IPS-NIHi11 (cell line): ENCODE measurements at places on chromosomes 1 and 21.

DNA sequence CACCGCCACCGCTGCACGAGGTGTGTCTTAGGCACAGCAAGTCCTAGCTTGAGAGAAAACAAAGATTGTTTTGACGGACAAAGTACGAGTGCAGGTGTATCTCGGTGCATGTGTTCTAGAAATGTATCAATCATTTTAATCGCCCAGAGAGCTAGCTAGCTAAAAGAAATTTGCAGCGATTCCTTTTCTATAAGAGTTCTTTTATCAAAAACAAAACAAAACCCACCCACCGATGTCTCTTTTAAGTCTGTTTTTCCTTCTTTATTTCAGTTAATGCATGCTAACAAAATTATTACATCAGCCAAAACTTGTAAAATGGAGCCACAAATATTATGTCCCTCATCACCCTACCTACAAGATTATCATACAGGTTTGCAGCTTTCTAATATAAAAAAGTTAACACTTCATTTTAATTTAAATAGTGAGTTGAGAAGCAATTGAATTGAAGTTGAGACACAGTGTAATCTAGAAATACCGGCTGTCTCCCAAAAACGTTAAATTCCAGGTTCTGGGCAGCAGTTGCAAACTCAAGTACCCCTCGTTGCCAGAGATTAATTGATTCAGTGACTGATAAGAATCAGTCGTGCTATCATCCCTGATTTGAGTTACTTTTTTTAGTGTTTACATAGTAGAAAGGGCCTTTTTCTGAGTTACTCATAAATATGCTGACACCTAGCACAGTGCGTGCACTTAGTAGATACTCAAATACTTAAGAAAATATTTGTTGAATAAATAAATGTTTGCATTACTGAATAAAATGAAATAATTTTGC is 1.5 kb upstream of the SYDE2 start:
- no peak for DNase-seq

DNA sequence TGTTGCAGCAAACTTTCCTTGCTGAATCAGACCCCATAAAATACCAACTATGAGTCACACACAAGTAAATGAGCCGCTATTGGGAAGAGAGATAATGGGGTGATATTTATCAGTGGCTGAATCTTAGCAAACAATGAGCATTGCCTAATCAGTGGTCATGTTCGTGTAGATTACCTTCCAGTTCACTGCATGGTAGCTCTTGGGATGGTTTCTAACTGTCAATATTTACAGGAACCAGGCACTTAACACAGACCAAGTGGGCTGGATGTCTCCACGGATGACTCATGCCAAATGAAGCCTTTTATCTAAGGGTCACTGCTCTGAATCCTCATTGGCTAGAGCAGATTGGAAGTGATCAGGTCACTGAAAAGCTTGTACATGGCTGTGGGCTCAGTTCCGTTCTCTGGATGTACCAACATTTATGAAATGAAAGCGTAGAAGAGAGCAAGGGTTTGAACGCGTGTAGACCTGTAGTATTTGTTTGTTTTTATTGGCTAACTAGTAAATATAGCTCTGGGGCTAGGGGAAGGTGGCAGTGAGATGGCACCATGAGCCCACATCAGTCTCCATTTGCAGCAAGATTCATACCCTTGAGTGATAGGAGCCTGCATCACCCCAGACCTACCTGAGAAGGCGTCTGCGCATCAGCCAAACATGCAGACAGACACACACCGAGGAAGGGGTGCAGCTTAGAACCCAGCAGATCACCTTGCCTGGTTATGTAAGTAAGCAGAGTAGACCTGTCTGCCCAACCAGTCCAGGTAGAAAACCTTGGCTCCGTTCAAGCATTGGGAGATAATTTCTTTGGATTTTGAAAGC is 153.3 kb downstream of the TOMM20 start:
- DNase-seq: no peak

DNA sequence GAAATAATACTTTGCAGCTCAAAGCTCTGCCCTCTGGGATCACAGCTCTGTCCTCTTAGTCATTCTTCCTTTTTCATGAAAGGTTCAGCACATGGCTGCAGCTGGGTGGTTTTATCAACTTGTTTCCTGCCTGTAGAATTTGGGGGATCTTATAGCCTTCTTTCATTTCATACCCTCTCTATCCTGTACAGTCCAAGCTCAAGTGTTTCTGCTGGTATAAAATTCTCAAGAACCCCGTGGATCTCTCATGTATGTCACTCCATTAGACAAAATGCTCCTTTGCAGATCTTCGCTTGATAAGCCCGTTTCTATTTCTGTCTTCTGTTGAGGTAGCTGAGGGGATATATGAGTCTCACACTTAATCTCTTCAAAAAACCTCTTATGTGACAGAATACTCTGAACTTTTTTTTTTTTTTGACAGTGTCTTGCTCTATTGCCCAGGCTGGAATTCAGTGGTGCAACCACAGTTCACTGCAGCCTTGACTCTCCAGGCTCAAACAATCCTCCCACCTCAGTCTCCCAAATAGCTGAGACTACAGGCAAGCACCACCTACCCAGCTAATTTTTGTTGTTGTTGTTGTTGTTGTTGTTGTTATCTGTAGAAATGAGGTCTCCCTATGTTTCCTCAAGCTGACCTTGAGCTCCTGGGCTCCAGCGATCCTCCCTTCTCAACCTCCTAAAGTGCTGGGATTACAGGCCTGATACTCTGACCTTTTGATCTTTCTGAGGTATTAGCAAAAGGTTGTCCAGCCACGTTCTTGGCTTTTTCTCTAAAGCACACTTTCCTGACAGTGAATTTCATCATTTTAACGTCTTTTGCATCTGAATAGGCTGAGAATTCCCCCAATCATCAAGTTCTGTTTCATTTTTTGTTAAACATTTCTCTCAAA is 24.6 kb upstream of the COL9A2 start:
- DNase-seq: no peak

DNA sequence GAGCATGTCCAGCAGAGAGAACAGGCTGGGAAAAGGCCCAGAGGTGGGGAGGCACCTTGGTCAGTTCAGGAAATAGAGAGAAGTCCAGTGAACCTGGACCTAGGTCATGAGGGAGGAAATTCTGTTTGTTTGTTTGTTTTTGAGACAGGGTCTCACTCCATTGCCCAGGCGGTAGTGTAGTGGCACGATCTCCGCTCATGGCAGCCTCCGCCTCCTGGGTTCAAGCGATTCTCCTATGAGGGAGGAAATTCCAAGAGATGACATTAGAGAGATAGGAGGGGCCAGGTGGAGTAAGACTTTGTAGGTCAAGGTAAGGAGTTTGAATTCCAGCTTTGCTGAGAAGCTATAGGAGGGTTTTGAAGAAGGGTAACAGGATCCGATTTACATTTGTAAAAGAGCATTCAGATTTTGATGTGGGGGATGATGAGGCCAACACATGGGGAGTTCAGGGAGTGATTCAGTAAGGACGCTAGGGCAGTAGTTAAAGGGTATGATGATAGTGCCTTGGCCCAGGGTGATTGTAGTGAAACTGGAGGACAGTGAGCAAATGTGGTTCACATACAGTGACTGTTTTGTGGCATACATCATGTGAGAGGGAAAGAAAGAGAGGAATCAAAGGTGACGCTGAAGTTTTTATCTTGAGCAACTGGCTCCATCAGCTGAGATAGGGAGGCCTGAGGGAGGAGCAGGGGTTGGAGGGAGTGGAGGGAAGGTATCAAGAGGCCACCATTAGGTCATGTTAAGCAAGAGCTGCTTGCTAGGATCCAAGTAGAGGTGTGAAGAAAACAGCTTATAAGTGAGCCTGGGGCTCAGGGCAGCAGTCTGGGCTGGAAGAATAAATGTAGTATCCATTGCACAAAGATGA is 8.3 kb upstream of the TRABD2B start:
- peak; percentile 53 for DNase-seq

- no peak for DNase-seq
These were observed 57.8 kb downstream of the BCAR3 start for GRCh38 chr1:93623875-93624274.

DNA sequence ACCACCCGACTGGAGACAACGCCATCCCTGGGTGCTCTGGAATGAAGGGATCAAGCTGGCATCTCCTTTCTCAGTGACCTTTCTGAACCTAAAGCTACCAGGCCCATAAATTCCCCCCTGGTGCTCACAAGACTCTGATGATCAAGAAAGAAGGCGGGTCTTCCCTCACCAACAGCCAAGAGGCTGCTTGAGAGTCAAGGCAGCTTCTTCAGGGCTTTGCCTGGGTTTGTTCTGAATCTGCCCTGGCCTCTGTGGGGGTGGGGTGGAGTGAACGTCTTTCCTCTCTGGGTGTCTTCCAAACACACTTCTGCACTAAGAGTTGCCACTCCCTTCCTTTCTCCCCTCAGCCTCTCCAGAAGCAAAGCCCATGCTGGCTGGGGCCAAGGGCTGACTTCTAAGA is 36.1 kb downstream of the CD247 start:
- DNase-seq: no peak

- DNase-seq: no peak
These were observed 18.5 kb downstream of the CDCP2 start for GRCh38 chr1:54134295-54134694.

DNA sequence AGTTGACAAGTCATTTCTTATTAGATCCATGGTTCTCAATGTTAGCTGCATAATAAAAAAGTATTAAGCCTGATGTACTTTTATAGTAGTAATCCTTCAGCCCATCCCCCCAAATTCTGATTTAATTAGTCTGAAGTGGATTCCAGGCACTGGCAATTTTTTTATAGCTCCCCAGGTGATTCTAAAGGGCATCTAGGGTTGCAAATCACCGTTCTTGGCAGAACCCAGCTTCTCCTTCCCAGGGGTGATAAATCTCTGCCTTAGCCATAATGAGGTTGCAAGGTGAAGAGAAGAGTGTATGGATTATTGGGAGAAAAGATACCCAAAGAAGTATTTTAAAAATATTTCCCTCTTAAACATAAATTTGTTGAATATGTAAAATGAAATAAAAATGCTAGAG is 43.0 kb upstream of the RXRG start:
- DNase-seq: no peak

GRCh38 chr21:37208056-37208721 is 58.9 kb downstream of the VPS26C start:
- no peak for DNase-seq

- no peak for DNase-seq
These were observed 43.7 kb downstream of the ADGRL2 start for GRCh38 chr1:81844477-81844876.

DNA sequence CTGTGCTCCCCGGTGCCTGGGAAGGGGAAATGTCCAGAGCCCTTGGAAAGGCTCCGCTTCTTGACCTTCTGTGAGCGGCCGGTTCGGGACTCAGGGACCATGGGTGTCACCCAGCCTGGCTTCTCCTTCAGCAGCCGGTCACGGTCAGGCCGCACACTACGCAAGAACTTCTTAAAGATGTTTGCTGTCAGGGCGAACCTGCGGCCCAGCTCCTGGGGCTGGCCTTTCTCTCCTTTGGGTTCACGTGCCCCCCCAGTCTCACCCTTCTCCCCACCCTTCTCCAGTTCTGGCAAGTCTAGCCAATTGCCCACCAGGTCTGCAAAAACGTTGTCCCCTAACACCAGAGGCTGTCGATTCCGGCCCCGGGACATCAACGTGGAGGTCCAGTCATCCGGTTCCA is 12.1 kb downstream of the INKA2 start:
- DNase-seq: no peak

GRCh38 chr1:8412183-8412831 is 94.4 kb downstream of the SLC45A1 start:
- DNase-seq: no peak

DNA sequence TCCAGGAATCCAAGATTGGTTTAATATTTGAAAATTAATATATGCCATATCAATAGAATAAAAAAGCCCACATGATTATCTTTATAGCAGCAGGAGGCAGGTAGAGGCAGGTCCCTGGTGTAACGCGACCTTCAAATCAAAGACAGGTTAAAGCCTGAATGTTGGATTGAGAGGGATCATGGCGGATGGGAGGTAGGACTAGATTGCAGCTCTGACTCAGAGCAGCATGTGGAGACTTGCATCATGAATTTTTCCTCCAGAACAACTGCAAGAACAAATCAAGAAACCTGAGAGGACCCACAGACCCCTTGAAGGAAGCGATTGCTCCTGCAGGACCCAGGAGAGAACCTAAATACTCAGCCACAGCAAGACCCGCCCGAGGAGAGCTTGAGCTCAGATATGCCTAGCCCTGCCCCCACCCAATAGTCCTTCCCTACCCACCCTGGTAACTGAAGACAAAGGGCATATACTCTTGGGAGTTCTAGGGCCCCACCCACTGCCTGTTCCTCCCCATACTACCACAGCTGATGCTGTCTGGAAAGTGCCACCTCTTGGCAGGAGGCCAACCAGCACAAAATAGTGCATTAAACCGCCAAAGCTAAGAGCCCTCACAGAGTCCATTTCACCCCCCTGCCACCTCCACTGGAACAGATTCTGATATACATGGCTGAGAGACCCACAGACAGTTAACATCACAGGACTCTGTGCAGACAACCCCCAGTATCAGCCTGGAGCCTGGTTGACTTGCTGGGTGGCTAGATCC is 19.5 kb downstream of the S100B start:
- DNase-seq: no peak

DNA sequence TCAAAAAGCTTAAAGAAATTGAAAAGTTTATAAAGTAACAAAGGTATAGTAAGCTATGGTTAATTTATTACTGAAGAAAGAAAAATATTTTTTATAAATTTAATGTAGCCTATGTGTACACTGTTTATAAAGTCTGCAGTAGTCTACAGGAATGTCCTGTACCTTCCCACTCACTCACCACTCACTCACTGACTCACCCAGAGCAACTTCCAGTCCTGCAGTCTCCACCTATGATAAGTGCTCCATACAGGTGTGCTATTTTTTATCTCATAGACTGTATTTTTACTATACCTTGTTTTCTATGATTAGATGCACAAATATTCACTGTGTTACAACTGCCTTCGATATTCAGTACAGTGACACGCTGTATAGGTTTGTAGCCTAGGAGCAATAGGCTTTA is 106.6 kb downstream of the NR5A2 start:
- DNase-seq: no peak

DNA sequence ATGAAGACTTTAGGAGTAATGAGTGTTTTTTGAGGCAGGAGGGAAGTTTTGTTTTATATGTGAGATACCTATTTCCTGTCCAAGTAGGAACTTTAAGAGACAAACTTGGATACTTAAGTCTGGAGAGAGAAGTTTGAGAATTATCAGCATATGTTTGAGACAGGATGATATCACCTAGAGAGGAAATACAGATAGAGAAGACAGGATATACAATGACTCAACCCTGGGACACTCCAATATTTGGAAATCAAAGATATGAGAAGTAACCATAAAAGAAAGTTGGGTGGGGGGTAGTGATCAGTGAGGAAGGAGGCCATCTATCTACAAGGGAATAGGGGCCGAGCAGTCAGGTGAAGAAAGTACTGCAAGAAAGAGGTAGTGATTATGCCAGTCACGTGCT is 6.5 kb downstream of the LCE7A start:
- DNase-seq: no peak

- no peak for DNase-seq
These were observed 38.7 kb downstream of the BCL9 start for GRCh38 chr1:147579934-147580537.

GRCh38 chr1:101025283-101025656 is 314 bp downstream of the DPH5 start:
- peak; percentile 16 for DNase-seq

GRCh38 chr1:192581131-192581927 is 5.8 kb downstream of the RGS1 start:
- no peak for DNase-seq
